ENCODE measurements at places on chromosomes 6 and 20. TPM values are rescaled to one million over a fixed set of nuclear protein-coding genes. Genes with fewer than 3 reads are reported as not detected.

DNA sequence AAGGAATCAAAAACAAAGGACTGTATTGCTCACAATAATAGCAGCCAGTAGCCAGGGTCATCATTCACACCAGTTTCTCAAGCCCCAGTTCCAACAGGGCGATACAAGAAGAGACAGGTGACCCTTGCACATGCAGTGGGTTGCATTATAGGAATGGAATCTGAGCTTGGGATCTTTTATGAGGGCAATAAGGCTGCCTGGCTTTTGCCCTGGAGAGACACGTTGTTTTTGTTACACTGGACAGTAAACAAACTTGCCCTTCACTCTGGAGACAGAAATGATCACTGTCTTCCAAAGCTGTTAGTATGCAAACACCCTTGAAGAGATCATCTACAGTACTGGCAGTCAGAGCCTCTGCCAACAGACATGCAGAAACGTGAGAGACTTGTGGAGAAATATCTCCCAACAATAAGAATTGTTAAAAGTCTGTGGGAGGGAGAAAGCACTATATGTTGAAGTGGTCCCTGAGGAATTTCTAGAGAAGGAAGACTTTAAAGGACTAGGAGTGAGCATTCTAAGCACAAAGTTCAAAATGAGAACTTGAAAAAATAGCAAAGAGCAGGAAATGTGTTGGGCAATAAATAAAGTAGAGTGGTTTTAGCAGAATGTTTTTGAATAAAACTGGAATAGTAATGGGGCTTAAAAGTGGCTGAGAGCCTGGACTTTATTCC is 6.2 kb upstream of the COL12A1 start:
- DNase-seq: no peak

Gene HIVEP2
- polyA plus RNA-seq: 3.0 TPM

- no peak for DNase-seq
Observed at GRCh38 chr20:57323034-57323433, 6.6 kb upstream of the SPO11 start.

DNA sequence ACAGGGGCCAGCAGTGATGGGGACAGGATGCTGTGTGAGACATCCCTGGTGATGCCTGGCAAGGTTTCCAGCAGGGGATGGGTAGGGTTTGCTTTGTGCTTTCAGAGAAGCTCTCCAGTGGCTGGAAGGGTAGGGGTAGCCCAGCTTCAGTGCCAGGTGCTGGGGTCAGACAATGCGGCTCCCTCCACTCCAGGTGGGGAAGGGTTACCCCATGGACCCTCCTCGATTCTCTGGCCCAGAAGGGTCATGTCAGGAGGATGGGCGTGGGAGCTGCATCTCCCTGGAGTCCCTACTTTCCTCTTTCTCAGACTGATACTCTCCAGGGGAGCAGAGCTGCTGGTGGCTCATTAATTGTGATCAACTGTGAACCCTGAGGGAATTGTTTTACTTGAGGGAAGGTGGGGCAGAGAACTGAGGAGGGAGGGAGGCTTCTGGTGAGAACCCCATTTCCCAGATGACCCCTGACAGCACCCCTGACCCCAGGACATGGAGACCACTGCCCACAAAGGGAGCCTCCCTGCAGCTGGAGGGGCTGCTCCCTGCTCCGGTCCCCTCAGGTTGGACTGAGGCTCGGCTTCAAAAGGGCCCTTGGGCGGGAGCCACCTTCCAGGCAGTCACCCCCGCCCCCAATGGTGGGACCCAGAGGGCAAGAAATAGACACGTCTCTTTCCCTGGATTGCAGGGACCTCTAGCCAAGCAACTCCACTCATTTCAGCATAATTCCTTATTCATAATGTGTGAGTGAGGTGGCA is 100.9 kb upstream of the BHLHE23 start:
- DNase-seq: no peak

Gene CST9
- not detected for polyA plus RNA-seq

- peak; percentile 80 for DNase-seq
Observed at GRCh38 chr20:62065674-62066338, at the start of gene TAF4. Gene TAF4 (minus strand): TSS chr20:62065881. CDS start chr20:62065810, 71 bp downstream.

- no peak for DNase-seq
Observed at GRCh38 chr6:75285283-75285639, 669 bp upstream of the TMEM30A start.

All from lung (tissue), 17 donors.